Stimulated activated CD4-positive, alpha-beta T cell treated with anti-CD3 and anti-CD28 coated beads, Interleukin-15, amount 100 ng/mL, for 1 hour (primary cell): ENCODE measurements at places on chromosomes 12 and 14.

DNA sequence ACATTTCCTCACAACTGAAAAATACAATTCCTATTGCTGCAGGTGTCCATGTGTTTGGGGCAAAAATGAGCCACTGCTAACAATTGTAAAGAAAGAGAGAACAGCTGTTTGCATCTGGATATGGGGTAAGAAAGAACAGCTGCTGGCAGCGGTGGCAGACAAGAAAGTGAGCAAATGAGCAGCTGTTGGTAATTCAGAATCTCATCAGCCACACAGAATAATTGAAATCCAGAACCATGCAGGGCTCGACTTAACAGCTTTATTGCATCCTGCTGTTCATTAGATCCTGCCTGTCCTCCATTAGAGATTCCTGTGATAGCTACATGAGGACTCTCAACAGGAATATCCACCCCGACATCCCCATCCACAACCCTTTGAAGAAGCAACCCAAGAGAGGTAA is 62.5 kb upstream of the TSPAN8 start:
- DNase-seq, result no peak

GRCh38 chr12:111741235-111741812 is 25.4 kb upstream of the ALDH2 start:
- no peak for DNase-seq

GRCh38 chr12:62304560-62304959 is 44.4 kb downstream of the USP15 start:
- DNase-seq, result no peak

- DNase-seq, result no peak
These were observed at the start of gene RNASE11 for GRCh38 chr14:20587489-20588154. TSS of gene RNASE11 (minus strand) at chr14:20588001.

DNA sequence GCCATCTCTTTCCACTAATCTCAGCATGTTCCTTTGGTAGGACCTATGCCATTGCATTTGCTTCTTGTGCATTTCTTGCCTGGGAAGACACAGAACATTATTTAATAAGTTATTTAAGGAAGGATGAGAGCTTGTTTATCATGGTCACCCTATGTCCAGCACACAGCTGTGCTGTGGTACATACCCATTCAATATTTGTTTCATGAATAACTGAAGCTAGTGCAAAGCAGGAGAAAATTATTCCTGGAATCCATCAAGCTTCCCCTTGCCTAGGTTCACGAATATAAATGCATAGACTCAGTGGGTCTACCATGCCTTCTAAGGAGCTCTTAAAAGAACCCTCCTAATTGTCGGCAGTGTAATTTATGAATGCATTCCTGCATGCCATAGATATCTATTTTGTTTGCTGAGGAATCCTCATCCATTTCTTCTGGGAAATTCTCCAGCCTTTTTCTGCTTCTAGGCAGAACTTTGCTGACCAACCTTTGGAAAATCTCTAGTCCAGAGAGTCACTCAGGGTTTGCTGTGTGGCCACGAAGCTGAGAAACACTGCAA is 599.8 kb upstream of the TMEM132C start:
- no peak for DNase-seq

DNA sequence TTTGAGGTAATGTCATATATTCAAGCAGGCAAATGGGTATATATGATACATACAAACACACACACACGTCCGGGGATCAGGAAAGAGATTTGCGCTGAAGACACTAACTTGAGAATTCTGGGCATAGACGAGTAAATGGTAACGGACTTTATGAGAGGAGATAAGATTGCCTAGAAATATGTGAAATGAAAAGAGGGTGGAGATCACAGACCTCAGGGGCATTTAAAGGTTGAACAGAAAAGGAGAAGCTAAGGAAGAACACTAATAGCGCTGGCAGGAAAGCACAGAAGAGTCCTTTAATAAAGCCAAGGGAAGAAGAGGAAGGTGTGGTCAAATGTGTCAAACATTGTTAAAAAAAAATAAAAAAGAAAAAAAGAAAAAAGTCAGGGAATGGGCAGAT is 13.1 kb downstream of the CRY1 start:
- no peak for DNase-seq

DNA sequence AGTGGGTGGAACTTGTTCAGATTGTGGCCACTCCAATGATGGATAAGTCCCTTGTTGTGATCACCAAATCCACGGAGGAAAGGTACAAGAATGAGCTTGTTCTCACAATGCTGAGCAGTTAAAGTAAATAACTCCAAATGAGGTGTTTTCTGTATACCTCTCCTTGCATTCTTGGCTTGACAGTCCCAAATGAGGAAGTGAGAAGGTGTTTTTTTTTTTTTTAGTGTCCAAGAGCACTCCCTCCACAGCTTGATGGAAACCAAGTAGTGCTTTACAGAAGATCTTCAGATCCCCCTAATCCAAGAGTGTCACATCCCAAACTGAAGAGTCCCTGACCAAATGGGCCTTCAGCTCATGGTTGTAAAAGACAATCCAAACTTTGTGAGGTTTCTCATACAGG is 153.6 kb downstream of the ATP23 start:
- DNase-seq, result no peak

DNA sequence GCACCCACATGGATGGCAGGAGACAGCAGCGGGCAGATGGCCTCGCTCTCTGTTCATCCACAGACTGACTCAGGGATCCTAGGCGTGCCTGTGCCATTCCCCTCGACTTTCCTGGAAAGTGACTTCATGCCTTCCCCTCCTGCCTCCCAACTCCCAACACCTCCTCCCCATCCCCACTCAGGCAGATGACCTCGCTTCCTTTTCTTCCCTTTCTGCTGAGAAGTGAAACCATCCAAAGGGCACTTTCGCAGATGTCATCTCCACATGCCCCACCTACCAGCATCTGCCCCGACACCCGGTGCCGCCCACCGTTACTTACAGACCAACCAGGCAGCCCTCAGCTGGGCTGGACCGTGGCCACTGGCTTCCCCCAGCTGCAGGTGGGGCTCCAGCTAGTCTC is 29.6 kb downstream of the BEGAIN start:
- no peak for DNase-seq

DNA sequence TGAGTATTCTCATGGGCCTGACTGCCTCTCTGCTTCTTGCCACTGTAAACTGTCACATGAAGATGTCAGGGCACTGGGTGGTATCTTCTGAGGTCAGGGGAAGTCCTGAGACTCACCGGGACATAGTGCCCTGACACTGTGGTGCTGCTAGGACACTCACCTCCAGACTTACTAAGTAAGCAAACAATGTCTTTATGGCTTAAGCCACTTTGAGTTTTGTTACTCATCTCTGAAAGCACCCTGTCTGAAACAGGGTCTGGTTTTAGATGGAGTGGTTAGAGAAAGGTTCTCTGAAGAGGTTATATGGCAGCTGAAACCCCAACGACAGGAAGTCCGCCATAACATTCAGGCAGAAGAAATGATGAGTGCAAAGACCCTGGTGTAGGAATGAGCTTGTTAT is 22.7 kb downstream of the GPR19 start:
- DNase-seq, result no peak

DNA sequence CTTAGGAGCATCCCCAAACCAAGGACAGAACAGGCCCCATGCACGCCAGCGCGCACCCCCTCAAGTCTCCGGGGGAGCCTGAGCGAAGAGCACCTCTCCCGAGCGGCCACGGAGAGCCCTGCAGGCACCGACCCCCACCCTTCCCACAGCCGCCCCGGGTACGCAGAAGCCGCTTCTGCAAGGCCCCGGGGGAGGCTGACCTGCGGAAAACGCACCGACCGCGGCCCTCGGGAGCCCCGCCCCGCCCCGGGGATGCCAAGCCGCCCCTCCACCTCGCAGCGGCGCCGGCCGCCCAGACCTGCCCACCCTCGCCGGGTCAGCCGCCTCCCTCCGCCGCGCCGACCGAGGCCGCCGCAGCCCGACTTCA is 385 bp downstream of the CAPRIN2 start:
- no peak for DNase-seq

DNA sequence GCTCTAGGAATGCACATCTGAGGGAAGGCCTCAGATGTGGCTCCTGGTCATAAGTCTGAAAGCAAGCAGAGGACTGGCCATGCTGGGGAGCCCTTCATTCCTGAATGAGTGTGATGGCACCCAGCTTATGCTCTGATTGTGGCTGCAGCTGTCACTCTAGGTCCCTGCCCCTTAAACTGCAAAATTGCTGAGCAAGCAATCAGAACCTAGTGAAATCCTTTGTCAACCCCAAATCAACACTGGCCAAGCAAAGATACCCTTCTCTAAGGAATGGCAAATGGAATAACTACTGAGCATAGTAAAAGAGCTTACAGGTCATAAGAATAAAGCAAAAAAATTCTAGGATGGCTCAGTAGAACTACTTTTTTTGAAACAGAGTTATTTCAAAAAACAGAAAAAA is 4.3 kb upstream of the PLEKHG7 start:
- no peak for DNase-seq

DNA sequence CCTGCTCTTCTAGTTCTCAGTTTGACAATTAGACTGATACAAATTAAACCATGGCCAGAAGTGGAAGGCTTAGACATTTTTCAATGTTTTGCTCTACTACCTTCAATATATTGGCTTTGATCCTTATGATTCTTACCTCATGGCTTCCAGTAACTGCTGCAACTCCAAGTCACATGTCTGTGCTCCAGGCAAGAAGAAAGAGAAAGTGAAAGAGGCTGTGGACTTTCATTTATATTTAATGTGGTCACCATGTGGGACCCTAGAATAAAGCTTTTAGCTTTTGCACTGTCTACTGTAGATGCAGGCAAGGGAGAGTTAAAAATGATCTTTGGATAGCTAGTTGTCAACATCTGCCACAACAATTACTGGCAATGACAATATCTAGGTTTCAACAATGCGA is 214.3 kb upstream of the PDE3A start:
- DNase-seq, result no peak

- no peak for DNase-seq
These were observed 3.4 kb downstream of the CHST11 start for GRCh38 chr12:104460041-104460719.

GRCh38 chr12:12784116-12784515 is 1.3 kb upstream of the APOLD1 start:
- DNase-seq, result no peak

DNA sequence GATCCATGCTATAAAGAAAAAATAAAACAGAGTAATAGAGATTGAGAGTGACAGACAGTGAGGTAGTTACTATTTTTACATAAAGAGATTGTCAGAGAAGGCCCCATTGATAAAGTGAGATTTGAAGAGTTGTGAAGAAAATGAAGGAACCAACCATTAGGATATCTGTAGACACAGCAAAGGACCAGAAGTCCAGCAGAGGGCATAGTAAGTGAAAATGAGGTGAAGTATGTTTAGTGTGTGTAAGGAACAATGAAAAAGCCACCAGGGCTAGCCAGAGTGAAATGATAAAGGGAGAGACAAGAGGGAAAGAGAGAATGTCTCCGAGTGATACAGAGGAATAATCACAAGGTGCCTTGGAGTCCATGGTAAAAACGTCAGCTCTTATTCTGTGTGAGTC is 411.0 kb downstream of the NELL2 start:
- no peak for DNase-seq

GRCh38 chr14:50944647-50945413 is 547 bp upstream of the PYGL start:
- no peak for DNase-seq

DNA sequence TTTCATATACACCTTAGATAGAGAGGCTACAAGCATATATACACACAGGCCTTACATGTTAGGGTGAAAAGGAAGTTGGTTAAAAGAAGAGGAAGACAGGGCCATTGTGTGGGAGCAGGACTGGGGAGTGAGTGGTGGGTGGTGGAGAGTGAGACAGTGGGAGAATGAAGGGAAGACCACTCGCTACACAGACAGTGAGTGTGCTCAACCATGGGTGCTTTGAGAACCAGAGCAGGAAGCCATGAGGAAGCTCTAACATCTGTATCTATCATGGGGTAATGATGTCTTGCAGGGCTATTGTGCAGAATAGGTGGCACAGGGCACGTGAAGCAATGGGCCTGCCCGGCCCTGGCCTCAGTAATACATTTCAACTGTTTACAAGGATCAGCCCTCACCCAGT is 11.4 kb upstream of the KRT74 start:
- no peak for DNase-seq

DNA sequence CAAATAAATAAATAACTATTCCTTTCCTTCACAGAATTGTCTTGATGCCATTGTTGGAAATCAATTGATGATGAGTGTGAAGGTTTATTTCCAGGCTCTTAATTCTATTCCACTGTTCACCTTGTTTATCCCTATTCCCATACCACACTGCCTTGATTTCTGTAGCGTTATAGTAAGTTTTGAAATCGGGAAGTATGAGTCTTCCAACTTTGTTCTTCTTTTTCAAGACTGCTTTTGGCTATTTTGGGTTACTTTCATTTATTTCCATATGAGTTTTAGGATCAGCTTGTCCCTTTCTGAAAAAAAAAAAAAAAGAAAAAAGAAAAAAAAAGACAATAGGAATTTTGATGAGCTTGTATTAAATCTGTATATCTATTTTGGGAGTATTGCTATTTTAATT is 9.3 kb upstream of the CDK2AP1 start:
- DNase-seq, result no peak

- no peak for DNase-seq
These were observed 88.7 kb downstream of the HECTD1 start for GRCh38 chr14:31118892-31119291.

- no peak for DNase-seq
These were observed 891 bp downstream of the PLEKHA5 start for GRCh38 chr12:19130224-19131024.

GRCh38 chr12:1579651-1580435 is 14.5 kb downstream of the FBXL14 start:
- DNase-seq, result no peak

- no peak for DNase-seq
These were observed 94.0 kb downstream of the TSPAN9 start for GRCh38 chr12:3171195-3171591.

- no peak for DNase-seq
These were observed 50.2 kb downstream of the MBIP start for GRCh38 chr14:36270191-36270590.

DNA sequence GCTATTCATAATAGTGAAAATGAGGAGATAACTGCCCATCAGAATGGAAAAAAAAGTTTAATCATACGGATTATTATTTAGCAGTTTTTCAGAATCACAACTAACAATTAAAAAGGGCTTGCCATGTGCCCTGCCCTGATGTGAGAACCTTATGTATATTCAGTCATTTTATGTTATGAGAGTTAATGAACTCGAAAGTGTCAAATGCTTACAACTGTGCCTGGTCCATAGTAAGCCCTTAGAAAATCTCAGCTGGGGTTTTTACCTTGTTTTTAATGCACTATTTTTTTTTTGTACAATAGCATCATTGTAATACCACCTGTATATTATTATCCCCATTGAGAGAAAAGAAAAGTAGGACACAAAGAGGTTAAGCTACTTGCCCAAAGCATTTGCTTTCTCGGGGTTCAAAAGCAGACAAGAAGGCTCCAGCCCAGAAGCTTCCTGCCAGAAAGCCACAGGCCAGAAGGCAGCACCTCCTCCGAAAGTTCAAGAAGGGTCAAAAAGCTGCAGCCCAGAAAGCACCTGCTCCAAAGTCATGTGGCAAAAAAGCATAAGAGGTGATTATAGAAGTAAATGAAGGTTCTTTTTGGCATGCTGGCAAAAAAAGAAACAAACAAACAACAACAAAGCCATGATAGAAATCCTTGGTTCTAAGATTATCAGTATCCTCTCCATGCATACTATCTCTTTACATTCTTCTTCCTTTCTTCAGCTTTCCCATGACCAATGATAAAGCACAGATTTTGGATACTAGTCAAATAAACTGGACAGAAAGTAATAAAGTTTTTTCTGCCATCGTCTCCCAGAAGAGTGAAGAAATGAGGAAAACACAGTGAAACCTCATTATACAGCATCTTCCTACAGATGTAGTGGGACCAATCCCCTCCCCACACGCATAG is 59.1 kb upstream of the NAP1L1 start:
- no peak for DNase-seq

- no peak for DNase-seq
These were observed 165.3 kb downstream of the ALX1 start for GRCh38 chr12:85445060-85445938.

- DNase-seq, result no peak
These were observed 1.2 kb downstream of the CDKN1B start for GRCh38 chr12:12718381-12718759.
